ENCODE measurements at places on chromosomes 13 and 19. TPM values are rescaled to one million over a fixed set of nuclear protein-coding genes. Genes with fewer than 3 reads are reported as not detected.

Gene TRIM13
- total RNA-seq = 27.6 TPM

Gene DIRAS1
- 3.5 TPM for total RNA-seq

GRCh38 chr13:33017323-33017929, 1.2 kb downstream of the KL start:
- DNase-seq = peak; percentile 53
- no peaks in the 10 kb centered on the region for H3K27me3 ChIP-seq
- no peak overlapping the region for H3K27ac ChIP-seq
- no peaks in the 10 kb centered on the region for H3K4me1 ChIP-seq
- peak overlapping the region; percentile 20 for H3K4me3 ChIP-seq
- no peaks in the 10 kb centered on the region for H3K36me3 ChIP-seq

DNA sequence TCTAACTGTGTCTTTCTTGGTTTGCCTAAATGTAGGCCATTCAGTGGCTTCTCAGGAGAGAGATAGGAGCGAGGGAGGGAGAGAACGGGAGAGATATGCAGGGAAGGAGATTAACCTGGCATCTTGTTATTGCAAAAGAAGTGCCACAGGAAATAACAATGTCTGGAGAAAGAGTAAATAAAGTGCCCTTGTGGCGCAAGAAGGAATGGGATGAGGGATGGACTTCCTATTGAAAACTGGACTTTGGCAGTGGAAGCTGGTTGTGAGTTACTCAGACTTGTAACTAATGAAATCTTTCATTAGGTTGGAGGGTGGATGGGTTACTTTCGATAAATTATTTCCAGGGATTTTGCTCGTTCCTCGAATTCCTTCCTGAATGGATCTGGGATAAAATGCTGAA, 136.1 kb downstream of the LACC1 start:
- no peak overlapping the region for H3K27ac ChIP-seq
- H3K36me3 ChIP-seq = no peaks in the 10 kb centered on the region
- DNase-seq = no peak
- H3K27me3 ChIP-seq = no peaks in the 10 kb centered on the region
- no peaks in the 10 kb centered on the region for H3K4me1 ChIP-seq

DNA sequence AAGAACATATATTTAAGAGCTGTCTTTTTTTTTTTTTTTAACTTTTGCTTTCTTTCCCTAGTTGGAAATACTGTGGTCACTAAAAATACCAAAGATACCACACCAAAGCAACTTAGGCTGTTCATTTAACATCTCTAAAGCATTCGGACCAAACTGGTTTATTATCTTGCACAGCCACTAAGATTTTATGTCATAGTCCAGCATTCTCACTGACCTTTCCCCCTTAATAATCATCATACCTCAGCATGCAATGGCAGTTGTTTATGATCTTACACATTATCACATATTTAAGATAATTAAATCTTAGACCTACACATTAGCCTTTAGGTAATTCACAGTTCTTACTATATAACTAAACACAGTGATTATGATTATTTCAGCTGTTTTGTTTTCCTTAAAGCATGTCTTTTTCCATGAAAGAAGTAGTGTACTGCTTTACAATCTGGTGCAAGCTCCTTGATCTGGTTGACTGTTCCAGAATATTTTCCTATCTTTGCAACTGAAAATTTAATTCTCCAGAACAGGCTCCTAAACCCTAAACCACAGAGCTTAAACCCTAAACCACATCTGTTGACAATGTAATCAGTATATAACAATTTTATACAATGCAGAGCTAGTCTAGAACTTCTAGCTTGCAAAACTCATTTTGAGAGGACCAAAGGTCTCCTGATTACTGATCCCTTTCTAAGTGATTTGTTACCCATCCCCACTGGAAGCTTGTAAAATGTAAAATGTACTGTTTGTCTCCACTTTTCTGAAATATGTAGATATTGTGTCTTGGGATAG, 74.2 kb downstream of the CDK8 start:
- DNase-seq = no peak
- H3K36me3 ChIP-seq = no peaks in the 10 kb centered on the region
- no peak overlapping the region for H3K4me3 ChIP-seq
- peaks cover 2% of the 10 kb centered on the region for H3K4me1 ChIP-seq
- H3K27ac ChIP-seq = no peak overlapping the region

DNA sequence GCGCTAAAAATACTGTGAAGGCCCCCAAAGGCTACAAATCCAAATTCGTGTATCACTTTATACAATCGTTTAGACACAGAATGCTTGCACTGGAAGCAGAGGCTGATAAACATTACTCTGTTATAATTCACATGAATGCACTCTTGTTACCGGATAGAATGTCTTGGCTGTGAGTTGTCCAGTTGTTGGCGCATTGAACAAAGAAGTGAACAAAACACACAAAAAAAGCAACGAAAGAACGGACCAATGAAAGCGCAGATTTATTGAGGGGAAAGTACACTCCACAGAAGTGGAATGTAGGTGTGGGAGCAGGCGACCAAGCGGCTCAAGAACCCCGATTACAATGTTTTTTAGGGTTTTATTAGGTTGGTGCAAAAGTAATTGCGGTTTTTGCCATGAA, 529 bp upstream of the ZNF418 start:
- H3K27me3 ChIP-seq = no peaks in the 10 kb centered on the region
- no peaks in the 10 kb centered on the region for H3K4me1 ChIP-seq
- no peak overlapping the region for H3K4me3 ChIP-seq
- H3K27ac ChIP-seq = no peak overlapping the region
- DNase-seq = no peak
- H3K36me3 ChIP-seq = no peaks in the 10 kb centered on the region

GRCh38 chr19:44598880-44599279, 14.5 kb upstream of the IGSF23 start:
- DNase-seq = no peak
- H3K4me3 ChIP-seq = no peak overlapping the region
- no peaks in the 10 kb centered on the region for H3K27me3 ChIP-seq
- H3K27ac ChIP-seq = no peak overlapping the region
- H3K4me1 ChIP-seq = peaks cover 5% of the 10 kb centered on the region

- no peak overlapping the region for H3K27ac ChIP-seq
- H3K36me3 ChIP-seq = no peaks in the 10 kb centered on the region
- no peaks in the 10 kb centered on the region for H3K4me1 ChIP-seq
- H3K4me3 ChIP-seq = no peak overlapping the region
- DNase-seq = no peak
- H3K27me3 ChIP-seq = no peaks in the 10 kb centered on the region
Measured at GRCh38 chr13:102033857-102034331, 368.0 kb downstream of the FGF14 start.

Measured in aorta (tissue), 5 donors.